ENCODE measurements at places on chromosomes 13 and 19.

DNA sequence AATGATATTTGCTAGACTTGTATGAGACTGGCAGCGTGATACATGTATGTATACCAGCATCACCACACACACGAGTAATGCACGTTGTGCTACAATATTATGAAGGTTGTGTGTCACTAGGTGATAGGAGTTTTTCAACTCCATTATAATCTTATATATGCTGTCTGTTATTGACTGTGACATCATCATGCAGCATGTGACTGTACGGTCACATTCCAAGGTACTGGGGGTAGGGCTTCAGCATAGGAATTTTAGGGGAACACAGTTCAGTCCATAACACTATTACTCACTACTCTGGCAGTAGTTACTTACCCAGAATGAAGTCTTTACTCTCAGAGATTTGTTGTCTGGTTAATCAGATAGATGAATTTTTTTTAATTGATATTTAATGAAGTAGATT is 91.1 kb downstream of the CDK8 start:
- no peak for DNase-seq

DNA sequence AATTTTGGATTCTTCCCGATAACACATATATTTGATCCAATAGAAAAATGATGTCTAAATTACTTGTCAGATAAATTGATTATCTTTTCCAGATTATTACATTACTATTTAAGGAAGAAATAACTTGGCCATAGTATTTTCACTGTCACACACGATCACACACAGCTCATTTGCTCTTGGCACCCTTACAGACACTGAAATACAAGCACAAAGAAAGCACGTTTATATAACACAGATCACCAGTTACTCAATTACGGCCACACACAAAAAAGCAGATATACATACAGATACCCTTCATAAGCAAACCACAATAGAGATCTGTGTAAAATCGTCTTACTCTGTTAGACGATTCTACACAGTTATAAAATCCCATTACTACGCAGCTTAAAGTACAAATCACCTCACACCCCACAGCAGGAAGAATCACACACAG is 716 bp upstream of the ZNF420 start:
- no peak for DNase-seq

- DNase-seq = peak; percentile 36
These were observed 81.6 kb upstream of the TM9SF2 start for GRCh38 chr13:99419591-99420243.

DNA sequence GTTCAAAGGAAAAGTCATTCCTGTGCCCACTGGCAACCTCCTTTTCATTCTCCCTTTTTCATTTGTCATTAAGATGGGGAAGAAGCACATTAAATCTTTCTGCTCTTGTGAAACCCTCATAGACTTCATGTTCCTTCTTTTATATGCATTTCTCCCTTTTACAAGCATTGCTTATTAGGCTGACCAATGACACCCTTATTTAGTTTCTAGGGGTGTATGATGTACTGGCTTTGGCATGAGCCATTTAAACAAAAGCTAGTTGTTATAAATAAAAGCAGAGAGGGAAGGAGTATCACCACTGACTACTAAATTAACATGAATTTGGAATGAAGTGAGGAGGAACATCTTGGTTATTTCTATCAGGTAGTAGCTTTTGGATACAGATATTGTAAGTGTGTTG is 68.2 kb upstream of the PCDH9 start:
- no peak for DNase-seq

- DNase-seq = no peak
These were observed 10.2 kb upstream of the SUPT20H start for GRCh38 chr13:37069597-37070103.

DNA sequence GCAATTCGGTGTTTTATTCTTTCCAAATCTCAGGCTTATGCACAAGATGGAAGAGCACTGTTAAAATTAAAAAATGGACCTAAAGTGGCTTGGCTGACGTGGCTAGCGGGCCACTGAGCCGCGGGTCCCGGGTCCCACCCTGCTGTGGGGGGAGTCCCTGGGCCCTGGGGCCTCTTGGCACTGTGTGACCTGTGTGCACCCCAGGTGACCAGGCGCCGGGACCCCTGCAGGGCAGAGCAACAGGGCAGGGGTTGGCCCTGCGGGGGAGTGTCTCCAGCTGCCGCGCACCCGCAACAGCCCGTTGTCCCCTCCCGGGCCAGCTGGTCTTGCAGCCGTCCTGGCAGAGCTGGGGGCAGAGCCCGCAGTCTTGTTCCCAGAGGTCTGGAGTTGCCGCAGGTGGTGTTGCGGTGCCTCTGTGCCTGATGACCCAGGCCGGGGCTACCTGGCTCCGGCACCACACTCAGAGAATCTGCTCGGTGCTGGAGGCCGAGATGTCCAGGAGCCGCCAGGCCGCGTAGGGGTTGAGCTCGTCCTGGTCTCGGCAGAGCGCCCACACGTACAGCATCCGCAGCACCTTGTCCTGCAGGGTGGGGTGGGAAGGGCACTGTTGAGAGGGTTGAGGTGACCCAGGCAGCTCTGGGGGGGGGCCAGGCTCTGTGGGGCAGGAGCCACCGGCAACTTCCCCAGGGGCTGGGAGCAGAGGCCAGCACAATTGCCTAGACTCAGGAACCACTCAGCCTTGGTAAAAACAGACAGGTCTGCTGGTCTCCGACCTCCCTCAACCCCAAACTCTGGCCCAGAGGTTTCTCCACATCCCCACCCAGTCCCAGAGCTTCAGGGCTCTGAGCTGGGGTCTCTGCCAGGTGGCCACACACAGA is 1.0 kb upstream of the CTXN1 start:
- DNase-seq = no peak

DNA sequence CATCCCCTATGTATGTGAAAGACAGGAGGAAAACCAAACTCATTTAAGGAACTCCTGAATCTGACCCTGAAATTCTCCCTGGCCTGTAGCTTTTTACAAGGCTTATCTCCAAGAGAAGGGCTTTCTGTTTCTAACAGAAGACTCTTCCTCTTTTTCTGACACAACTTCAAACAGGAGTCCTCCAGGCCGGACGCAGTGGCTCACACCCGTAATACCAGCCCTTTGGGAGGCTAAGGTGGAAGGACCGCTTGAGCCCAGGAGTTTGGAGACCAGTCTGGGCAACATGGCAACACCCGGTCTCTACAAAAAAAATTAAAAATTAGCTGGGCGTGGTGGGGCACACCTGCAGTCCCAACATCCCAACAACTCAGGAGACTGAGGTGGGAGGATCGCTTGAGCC is 41.9 kb downstream of the CARS2 start:
- DNase-seq = no peak

DNA sequence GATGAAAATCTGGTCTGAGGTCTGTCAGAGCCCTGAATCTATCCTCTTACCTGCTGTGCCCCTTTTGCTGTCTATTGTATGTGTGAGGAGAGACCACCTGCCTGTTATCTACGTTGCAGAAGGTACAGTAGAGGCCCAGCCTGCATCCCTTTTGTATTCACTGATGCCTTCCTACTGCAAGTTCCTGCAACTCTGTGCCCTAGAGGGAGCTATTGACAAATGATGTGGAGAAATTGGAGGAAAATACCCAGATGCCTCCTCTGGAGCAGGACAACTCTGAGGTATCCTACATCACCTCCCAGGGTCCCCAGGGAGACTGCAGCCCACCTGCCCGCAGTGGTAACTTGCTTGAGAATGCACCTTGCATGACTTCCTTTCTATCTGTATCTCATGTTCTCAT is 33.7 kb downstream of the SIAH3 start:
- DNase-seq = no peak

GRCh38 chr13:71460211-71460610 is 406.8 kb downstream of the DACH1 start:
- DNase-seq = no peak

DNA sequence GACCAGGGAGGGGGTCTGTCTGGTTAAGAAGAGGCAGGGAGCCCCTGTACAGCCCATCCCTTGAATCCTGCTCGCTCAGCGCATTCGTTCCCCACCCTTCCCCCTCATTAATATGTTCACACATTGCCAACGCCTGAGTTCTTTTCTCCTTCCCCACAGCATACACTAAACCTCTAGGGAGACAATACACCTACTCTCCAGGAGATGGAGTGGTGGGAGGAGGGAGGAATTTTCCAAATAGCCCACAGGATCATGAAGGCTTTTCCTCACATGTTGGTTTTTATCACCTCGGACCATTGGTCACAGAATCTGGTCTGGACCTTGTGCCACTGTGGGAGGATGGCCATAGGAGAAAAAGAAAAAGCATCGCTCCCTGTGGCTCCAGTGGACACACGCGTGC is 294.9 kb downstream of the SHISA2 start:
- no peak for DNase-seq

DNA sequence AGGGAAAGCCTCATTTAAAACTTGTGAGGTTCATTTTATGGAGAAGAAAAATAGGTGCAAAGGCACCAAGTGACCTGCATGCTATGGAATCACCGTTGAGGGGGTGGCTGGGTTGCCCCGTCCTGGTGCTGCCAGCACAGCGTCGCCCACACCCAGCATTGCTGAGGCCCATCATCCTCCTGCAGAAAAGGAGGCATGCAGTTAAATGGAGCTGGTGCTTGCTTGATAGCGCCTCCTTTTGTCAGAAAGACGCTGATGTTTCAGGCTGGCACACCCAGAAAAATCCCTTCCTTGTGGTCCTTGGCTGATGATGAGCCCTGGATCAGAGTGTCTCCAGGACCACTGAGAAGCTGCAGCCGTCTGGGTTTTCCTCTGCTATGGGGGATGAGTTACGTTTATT is 36.9 kb downstream of the DHRS12 start:
- DNase-seq = no peak

DNA sequence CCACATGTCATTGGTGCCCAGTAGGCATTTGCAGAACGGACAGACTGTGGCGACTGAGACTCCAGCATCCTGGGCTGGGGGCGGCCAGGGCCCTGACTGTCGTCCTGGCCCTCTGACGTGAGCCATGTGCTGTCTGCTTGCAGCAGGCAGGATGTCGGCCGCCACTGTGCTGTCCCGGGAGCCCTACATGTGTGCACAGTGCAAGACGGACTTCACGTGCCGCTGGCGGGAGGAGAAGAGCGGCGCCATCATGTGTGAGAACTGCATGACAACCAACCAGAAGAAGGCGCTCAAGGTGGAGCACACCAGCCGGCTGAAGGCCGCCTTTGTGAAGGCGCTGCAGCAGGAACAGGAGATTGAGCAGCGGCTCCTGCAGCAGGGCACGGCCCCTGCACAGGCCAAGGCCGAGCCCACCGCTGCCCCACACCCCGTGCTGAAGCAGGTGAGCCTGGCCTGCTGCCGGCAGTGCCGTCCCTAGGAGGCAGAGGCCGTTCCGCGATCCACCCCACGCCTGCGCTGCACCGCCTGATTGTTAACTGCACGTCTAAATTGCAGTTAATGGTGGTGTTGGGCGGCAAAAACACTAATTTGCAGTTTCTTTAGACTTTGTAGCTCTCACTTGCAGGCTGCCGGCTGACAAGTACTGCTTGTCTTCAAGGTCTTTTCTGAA is 14.2 kb downstream of the TSSK6 start:
- no peak for DNase-seq

DNA sequence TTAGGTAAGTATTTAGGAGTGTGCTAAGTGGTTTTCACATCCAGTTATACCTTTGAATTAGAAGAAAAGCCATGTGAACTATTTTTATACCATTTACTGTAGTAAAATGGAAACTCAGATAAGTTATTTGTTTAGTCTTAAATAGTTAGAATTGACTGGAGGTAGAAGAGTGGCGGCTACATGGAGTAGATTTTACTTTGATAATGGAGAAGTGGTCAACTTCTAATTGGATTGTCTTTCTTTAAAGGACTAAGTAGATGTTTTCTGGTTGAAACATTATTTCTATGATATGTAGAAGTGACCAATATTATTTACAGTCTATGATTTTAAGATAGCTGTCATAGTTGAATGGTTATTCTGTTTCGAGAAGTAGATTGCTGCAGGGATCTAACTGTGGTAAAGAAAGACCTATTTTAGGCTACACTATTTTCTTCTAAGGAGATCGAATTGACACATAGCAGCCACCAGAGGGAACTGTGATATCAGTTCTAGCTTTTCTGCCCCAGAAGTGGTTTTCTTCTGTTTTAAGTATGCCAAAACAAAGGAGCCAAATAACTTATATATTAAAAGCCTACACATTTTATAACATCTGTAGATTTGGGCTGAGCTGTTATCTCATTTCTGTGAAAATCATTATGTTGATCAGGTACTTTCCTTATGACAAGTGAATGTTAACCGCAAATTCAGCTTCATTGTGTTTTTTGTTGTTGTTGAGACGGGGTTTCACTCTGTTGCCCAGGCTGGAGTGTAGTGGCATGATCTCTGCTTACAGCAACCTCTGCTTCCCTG is 26.1 kb downstream of the ZMYM2 start:
- DNase-seq = no peak

DNA sequence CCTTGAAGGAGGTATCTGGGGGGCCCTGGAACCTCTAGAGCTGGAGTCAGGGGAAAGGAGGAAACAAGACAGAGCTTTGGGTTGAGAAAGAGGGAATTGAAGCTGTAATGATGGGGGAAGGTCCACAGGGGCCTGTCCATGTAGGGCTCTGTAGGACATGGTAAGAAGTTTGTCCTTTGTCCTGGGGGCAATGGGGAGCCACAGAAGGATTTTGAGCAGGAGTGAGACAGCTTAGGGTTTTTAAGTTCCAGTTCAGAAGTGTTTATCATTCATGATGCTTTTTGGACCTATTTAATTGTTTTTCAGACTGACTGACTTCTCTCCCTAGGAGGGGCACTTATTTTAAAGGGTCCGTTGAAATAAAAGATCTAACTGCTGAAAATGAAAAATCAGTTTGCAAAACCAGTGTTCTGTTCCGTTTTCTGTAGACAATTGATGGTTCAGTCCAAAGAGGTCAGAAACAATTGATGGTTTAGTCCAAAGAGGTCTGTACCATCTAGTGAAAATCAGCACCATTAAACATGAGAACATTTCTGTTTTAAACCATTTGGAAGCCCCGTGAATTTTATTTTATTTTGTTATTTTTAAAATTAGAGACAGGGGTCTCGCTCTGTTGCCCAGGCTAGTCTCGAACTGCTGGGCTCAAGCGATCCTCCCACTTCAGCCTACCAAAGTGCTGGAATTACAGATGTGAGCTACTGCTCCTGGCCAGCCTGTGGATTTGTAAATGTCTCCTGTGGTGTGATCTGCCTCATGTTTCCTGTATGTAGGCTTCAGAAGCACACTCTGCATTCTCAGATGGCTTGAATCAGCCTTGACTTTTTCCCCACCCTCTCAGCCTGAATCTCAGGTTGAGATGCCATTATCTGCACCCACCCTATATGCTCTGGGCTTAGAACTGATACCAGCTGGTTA is 8.4 kb downstream of the PLD3 start:
- DNase-seq = no peak
